Amniotic stem cell (primary cell): ENCODE measurements at places on chromosomes 2 and 18.

DNA sequence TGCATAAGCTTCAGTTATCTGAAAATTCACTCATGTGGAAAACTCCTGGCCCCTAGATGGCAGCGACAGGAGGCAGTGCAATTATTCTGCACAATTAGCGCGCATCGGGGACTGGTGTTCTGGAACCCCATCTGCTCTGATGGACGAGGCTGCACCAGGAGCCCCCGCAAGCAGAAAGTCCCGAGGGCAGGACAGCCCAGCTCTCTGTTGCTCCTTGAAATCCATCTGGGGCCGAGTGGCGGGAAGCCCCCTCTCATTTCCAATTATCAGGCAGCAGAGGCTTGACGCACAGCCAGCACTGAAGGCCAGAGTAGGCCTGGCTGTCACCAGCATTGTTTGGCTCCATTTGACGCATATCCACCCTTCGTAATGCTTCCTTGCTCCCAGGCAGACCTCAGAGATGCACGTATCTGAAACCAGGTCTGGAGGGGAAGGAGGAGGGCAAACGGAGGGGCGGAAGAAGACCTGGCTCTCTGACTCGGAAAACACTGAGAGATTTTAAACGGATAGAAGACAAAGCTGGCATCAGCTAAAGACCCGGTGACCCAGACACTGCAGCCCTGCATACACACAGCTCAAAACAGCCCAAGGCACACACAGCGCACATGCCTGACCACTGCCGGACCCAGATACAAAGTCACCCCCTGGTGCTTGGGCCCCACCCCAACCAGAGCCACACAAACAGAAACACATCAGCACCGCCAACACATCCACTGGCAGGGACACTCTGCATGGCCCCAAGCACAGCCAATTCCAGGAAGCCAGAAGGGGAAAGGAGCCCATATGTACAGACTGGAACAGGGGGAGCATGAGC is 69.8 kb downstream of the TNS1 start:
- no peak for DNase-seq

DNA sequence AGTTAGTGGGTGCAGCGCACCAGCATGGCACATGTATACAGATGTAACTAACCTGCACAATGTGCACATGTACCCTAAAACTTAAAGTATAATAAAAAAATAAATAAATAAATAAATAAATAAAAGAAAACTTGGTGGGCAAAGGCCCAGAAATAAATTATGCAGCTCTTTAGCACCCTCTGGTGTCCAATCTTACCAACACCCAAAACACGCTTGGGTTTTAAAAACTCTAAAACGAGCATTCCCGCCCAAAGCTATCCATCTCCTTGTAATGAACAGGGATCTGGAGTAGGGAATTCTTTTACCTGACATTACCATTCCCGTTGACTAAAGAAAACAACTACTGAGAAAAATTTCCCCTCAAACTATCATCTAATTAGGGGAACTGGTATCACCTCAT is 2005.9 kb upstream of the CELF4 start:
- DNase-seq: no peak

- DNase-seq: no peak
Measured at GRCh38 chr18:79520478-79521390, 125.0 kb downstream of the NFATC1 start.

DNA sequence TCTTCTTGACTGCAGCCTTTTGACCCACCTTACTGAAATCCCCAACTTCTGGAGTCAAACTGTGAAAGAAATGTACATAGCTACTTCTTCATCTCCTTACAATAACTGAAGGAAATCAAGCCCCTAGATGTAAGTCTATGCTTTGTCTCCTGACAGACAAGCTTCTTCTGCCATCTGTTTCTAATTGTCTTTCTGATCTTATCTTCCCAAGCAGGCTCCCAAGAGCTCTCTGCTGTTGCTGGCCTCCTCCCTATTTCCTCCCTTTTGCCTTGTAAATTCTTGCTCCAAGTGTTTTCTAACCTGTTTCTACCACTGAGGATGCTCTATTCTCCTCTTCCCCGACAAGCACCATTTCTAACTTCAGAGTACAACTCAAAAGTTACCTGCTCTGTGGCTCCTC is 77.4 kb upstream of the OSR1 start:
- DNase-seq: peak; percentile 6

GRCh38 chr18:69947361-69948133 is at the start of gene CD226:
Gene CD226 (minus strand): TSS chr18:69947873. CDS start chr18:69947406, 467 bp downstream.
- DNase-seq: no peak

DNA sequence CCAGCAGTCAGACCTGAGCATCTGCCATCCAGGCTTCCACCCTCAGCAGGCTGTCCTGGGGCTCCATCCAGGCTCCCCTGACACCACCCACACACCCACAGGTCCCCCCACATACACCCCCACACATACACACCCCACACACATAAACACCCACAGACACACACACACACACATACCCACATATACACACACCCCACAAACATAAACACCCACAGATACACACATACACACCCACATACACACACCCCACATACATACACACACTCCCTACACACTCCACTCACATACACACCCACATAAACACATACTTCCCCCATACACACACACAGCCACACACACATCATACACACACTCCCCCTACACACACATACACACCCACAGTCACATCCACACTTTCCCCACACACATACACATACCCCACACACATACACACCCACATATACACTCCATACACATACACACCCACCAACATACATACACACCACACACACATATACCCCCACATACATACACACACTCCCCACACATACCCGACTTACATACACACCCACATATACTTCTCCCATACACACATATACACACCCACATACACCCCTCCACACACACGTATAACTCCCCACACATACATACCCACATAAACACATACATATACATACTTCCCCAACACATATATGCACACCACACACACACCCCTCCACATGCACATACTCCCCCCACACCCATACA is 183.3 kb upstream of the ETAA1 start:
- no peak for DNase-seq

- DNase-seq: no peak
Measured at GRCh38 chr18:55123361-55123760, 164.1 kb upstream of the CCDC68 start.
